ENCODE measurements at places on chromosomes 1 and 21. TPM values are rescaled to one million over a fixed set of nuclear protein-coding genes. Genes with fewer than 3 reads are reported as not detected.

IQGAP3 gene
- 0.37 TPM for total RNA-seq

EFNA1 gene
- total RNA-seq: 0.61 TPM

PALMD gene
- not detected for total RNA-seq

S100A1 gene
- total RNA-seq: not detected

GPN2 gene
- total RNA-seq: 61.1 TPM

UBXN10 gene
- total RNA-seq: 0.18 TPM

PDE9A gene
- total RNA-seq: 2.5 TPM

- no peak for DNase-seq
Observed at GRCh38 chr21:46564391-46564790, 40.5 kb downstream of the S100B start.

GRCh38 chr1:218946147-218946546 is 227.5 kb upstream of the LYPLAL1 start:
- DNase-seq: no peak

DNA sequence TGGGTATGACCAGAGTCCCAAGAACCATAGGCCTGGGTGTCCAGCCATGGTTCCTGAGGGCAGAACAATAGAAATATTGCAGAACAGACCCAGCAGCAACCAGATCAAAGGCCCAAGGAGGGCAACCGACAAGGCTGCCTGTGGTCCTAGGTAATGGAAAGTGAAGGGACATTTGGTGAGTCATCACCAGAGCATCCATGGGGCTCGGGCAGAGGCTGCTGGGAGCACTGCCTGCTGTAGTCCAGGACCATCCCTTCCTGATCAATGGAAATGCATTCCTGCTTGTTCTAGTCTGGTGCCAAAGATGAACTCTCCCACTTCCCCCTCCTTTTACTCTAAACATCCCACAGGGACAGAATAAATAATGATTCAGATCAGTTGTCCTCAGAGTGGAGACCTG is 172.8 kb upstream of the CACNA1E start:
- no peak for DNase-seq

DNA sequence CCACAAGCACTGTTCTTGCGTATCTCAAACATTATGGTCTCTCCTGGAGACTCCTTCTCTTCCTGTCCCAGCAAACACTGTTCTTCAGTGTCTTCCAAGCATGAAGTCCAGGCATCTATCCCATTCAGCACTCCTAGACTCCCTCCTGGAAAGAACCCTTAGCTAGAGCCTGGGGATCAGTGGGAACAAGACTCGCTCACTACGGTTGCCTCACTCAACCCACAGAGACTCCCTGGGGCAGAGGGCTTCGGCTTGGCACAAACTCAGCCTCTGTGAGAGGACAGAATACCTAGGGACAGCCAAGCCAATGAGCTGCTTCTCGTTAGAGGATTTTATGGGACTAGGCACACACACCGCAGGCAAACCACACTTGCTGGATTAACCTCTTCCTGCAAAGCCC is 86.5 kb upstream of the IPO9 start:
- no peak for DNase-seq

DNA sequence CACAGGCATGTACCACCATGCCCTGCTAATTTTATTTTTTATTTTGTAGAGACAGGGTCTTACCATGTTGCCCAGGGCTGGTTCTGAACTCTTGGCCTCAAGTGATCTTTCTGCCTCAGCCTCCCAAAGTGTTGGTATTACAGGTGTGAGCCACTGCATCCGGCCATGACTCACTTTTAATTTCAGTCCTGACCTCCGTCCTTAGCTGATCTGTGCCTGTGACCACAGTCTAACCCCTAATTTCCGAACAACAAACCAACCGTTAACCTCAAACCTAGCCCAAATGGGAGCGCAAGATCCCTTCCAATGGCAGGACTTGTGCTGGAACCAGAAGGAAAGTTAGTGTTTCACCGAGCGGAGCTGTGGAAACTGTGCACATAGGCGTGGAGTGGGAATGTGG is 29.3 kb upstream of the MAN1C1 start:
- no peak for DNase-seq

- DNase-seq: peak; percentile 45
Observed at GRCh38 chr1:84862810-84863251, 30.2 kb downstream of the LPAR3 start.

DNA sequence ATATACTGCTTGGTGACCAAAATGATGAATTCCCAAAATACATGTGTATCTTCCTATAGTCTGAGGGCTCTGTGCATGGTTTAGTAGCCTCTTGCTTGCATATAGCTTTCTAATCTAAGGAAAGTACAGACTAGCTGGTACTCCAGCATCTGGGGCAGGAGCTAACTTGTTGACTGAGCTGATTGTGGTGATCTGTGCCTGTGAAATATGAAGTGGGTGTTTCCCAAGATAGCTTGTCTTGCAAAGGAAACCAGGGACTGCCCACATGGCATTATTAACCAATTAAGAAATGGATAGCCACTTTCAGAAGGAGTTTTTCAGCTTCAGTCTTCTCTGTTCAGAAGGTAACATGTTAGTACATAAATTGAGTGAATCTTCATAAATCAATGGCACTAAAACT is 219.8 kb downstream of the NEGR1 start:
- DNase-seq: no peak

DNA sequence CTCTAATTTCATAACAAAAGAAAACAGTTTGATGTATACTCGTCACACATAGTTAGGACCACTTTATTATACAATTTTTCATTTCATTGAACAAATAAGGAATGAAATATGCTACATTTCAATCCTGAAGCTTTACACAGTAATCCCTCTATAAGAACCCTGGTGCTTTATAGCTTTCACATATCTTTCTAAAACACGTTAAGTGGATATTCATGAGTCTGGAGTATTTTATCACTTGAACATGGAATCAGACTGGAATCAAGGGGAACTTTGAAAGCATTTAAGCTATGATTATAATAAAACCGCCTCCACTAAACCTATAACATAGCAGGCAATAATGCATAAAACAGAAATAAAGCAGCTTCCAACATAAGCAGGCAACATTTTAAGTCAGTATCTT is 476.6 kb downstream of the COL11A1 start:
- DNase-seq: no peak

GRCh38 chr1:106548726-106549125 is 507.7 kb upstream of the PRMT6 start:
- DNase-seq: no peak

DNA sequence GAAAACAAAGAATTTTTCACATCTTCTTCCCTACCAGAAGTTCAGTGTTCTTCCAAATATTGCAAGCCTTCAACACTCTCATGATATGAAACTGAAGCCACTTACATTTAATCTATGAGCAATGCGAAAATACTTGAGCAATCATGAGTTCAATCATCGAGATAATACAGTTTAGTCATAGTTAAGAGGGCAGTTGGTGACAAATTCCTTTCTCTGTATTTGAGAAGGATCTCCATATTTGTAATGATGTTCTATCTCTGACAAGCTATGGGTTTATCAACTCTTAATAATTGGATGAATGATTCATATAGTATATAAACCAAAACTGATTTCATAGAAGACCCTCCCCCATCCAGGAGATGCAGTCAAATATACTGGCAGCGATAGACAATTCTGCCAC is 29.7 kb upstream of the PYHIN1 start:
- no peak for DNase-seq

- DNase-seq: no peak
Observed at GRCh38 chr21:23398726-23399125, 2208.6 kb downstream of the MRPL39 start.

DNA sequence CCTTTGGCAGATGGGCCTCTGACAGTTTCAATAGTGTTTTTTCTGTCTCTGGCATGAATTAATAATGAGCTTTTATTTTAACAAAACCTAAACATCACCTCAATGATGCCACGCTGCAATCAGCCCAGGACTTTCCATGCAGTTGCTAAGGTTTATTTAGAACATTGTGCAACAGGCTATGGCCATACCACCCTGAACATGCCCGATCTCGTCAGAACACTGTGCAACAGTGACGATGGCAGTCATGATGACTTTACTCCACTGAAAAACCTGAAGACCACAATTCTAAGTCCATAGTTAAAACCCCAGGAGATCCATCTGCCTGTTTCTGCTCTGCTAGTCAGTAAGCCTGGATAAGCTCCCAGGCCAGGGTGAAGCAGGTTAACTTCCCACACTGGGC is 310.0 kb downstream of the PBX1 start:
- DNase-seq: no peak
